ENCODE measurements at places on chromosomes 2 and 18.

DNA sequence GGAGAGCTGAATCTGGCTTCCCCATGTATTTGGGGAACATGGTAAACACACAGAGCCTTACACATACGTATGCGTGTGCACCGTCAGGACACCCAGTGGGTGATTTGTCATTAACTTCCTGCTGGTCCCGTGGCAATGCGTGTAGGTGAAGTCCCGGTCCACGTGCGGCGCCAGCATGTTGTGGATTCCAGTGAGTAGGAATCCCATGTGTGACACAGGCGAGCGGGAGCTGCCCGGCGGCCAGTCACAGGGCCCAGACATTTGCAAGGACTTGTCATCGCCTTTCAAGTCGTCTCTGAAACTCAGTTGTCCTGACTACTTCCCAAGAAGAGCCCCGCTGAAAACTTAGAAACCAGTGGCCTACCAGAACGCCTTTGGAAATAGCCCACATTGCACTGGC, 102.0 kb downstream of the RNF144A start:
- DNase-seq = no peak

DNA sequence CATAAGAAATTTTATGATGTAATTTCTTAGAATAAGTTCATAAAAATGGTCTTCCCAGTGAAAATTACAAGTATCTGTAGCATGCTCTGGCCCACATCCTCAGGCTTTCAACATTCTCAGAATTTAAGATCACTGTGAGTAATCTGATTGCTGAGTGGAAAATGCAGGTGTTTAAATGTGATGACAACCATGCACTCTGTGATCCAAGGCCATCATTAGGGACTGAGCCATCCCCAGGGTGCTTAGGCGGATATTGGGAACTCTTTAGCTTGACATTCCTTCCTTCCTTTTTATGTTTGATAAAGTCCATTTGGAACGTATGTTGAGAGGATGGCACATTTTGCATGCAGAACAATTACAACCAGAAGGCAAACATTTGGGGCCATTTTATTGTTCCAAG, 95.5 kb downstream of the ARL4C start:
- DNase-seq = no peak

DNA sequence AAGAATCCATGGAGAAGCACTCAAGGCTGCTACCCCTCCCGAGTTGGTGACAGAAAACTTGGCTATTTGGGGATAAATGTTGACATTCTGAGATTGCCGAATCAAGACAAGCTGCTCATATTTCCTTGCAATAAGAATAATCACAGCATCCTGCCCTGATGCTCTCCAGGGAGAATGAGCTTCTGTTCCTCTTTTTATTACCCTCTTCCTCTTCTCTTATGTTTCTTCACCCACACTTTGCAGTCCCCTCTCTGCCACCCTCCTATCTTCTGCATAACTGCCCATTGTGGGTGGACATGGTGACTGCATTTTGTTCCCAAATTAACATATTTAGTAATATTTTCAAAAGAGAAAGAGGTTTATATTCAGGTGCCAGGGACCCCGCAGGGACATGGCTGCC, 11.9 kb upstream of the MSGN1 start:
- no peak for DNase-seq

DNA sequence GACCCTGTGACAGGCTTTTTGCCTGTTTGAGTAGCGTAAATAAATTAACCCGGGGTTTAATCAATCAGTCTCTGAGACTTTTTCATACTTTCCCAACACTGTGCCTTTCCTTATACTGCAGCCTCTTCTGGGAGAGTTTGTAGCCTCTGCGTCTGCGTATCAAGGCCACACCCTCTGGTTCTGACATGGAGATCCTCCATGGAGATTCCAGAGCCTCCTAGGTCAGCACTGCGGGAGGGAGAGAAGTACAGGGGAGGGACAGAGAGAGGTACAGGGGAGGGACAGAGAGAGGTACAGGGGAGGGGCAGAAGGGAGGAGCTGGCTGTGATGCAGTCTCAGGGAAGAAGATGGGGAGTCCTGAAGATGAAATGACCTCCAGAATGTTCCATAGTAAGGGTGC, 166.0 kb downstream of the ARL4C start:
- DNase-seq = no peak

DNA sequence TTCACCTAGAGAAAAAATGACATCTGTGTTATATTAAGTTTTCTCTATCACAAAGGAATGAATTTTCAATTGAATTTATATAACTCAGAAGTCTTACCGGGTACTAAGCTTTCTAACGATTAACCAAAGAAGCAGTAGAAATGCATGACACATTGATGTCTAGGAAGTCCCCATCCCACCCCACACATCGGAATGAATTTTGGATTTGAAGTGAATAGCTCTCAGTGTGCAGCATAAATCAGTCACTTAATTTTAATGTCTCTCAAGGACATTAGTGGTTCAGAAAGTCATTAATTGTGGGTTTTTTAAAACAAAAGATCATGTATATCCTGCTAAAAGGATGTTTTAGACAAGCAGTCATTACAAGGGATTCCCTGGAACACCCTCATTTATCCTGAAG, 141.4 kb upstream of the PIEZO2 start:
- no peak for DNase-seq

GRCh38 chr2:105454801-105455485, 56.1 kb upstream of the FHL2 start:
- DNase-seq = no peak

GRCh38 chr18:5439986-5440696, 103.7 kb downstream of the EPB41L3 start:
- DNase-seq = no peak

- DNase-seq = no peak
Observed at GRCh38 chr2:103327386-103327785, 565.6 kb downstream of the TMEM182 start.

DNA sequence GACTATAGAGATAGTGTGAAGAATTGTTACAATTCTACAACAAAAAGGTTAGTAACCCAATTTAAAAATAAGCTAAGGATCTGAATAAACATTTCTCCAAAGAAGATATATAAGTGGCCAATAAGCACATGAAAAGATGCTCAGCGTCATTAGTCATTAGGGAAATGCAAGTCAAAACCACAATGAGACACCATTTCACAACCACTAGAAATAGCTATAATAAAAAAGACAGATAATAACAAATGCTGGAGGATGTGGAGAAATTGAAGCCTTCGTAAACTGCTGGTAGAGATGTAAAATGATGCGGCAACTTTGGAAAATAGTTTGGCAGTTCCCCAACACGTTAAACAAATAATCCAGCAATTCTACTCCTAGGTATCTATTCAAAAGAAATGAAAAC, 366.5 kb upstream of the POU3F3 start:
- DNase-seq = no peak

GRCh38 chr2:102514061-102514785, 41.2 kb downstream of the SLC9A4 start:
- DNase-seq = no peak

DNA sequence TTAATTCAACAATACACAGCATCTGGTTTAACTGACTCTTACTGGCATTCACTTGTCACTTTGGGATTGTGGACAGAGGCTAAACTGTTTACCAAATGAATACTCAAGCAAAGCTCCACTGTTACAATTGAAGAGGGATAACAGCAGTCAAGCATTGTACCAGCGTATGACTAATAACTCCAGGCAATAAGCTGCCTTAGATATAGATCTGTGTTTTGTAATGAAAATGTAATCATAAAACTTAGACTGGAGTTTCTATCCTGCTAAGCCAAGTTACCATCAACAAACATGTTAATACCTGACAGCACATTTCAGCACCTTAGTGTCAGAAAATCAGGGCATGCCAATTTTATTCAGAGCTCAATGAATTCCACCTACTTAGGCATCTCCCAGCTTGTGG, 889.5 kb downstream of the EPHA4 start:
- no peak for DNase-seq

GRCh38 chr2:7972670-7973069, 709.2 kb upstream of the ID2 start:
- DNase-seq = no peak

DNA sequence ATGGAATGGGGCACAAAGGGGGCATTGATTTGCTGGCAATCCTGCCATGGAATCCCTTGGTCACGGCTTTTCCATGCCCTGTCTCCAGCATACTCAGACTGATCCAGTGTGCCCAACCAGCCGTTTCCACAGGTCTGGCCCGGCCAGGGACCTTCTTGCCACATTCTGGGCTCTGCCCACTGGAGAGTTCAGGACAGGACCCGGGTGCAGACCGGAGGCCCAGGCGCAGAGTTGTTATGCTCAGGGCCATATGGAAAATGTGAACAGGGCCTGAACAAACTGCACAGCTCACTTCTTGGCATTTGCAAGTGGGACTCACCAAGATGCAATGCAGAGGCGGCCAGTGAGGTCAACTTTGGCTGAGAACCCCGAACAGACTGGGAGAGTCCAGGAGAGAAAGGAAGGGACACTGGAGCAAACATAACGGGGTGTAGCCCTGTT, 15.6 kb upstream of the ASAP2 start:
- DNase-seq = peak; percentile 89

DNA sequence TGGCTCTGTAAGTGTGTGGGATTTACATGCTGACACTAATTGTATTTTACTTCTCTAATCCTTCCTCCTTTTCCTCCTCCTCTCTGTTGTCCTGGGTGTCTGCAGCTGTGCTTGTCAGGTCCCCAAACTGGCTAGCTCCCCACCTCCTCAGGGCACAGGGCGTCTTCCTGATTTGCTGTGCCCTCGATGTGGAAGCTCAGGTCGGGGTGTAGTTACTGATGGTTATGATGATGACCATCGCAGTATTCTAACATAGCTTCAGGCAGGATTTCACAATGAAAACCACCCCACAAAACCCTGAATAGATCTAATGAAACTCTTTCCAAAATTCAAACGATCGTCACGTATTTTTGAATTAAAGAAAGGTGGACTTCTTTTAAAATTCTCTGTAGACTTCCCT, 428.4 kb downstream of the TGIF1 start:
- no peak for DNase-seq

- DNase-seq = no peak
Observed at GRCh38 chr2:179355881-179356280, 91.2 kb upstream of the SESTD1 start.

- peak; percentile 74 for DNase-seq
Observed at GRCh38 chr18:51110073-51110797, 80.2 kb downstream of the SMAD4 start.

DNA sequence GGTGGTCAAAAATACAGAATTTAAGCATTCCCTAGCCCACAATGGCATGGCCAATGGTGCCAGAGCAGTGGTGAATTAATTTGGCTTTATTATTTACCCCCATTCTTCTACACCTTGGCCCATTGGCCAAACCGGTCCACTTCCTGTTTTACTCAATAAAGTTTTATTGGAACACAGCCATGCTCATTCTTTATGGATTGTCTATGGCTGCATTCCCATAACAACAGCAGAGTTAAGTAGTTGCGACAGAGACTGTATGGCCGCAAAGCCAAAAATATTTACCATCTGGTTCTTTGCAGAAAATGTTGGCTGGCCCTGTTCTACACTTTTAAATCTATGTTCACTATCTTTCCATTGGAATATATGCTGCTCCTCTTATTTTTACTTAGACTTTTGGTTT, 130.3 kb upstream of the CCDC68 start:
- no peak for DNase-seq

- no peak for DNase-seq
Observed at GRCh38 chr2:203685789-203686420, 20.5 kb upstream of the CD28 start.

DNA sequence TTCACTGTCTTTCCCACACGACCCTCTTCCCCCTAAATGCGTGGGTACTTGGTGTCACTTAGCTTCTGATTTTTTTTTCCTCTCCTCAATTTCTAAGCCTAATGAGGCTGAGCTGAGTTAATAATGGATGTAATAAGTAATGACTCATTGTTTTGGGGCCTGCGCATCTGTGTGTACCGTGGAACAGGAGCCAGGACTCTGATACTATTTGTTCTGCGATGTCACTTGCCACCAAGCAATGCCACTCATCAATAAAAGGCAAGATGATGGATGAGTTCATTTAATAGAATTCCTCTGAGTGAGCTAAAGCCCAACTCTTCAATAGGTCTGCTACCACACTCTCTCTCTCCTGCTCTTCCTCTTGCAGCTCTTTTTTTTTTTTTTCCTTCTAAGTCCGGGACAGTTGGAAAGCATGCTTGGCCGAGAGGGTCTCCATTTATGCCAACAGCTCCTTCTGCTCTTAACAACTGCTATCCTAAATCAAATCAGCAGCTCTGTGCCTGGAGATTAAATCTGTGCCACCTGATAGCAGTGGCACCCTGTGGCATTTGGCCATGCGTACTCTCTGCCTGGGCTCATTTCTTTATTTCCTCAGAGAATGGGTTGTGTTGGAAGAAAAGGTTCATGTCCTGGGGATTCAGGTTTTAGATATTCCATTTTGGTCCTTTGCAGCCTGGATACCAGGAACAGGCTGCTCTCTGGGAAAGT, 1284.2 kb upstream of the PIK3C3 start:
- no peak for DNase-seq

- DNase-seq = no peak
Observed at GRCh38 chr2:111668741-111669140, 215.3 kb downstream of the ANAPC1 start.

DNA sequence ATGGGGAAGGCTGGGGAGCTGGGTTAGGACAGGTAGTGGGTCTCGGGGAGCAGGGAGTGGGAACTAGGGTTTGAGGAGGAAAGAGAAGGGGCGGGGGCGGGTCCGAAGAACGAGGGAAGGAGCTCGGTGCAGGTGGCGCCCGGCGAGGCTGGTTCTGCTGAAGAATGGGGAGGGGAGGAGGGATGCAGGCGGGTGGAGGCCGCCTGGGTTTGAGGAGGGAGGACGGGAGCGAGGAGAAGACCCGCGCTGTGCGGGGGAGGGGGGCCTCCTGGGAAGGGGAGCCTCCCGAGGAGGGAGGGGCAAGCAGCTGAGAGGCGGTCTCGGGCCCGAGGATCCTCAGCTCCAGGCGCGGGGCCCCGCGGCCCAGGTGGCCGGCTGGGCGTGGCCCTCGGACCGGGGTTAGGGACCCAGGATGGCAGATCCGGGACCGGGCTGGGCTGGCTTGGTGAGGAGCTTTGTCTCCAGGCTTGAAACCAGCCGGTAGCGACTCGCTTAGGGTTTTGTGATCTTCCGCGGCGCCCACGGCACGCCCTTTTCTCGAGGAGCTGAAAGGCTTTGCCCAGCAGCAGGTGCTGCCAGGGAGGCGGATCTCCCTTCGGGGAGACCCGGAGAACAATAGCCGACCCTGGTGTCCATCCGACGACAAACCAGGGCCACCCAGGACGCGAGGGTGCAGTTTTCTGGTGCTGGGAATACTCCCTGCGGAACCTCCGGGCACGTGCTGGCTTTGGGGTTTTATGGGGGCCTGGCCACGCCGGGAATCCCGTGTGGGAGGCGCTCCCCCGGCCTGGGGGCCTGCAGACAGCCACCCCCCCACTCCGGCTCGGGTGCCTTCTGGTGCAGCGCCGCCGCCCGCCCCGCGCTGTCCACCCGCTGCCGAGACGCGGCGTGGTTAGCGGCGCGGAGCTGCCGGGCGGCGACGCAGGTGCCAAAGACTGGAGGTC, 1.4 kb downstream of the DPYSL5 start:
- DNase-seq = no peak

DNA sequence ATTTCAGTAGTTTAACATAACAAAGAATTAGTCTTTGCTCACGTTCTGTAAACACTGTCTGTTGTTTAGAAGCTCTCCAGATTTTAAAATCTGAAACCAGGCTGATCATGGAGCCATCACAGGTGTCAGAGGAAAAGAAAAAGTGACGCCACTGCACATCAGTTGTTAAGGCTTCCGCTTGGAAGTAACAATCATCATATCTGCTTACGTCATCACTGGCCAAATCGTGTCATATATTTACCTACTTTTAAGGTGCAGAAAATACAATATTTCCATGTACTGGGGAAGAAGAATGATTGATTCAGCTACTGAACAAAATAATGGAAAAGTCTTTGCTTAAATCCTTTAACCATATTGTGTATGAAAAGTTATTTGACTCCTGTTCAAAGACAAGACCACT, 382.6 kb upstream of the MC4R start:
- no peak for DNase-seq

GRCh38 chr2:120783969-120784372, 48.3 kb downstream of the GLI2 start:
- DNase-seq = no peak

Data from suprapubic skin (tissue), 4 donors.